NCI-H69 (cell line): ENCODE measurements at places on chromosomes 12 and 14.

DNA sequence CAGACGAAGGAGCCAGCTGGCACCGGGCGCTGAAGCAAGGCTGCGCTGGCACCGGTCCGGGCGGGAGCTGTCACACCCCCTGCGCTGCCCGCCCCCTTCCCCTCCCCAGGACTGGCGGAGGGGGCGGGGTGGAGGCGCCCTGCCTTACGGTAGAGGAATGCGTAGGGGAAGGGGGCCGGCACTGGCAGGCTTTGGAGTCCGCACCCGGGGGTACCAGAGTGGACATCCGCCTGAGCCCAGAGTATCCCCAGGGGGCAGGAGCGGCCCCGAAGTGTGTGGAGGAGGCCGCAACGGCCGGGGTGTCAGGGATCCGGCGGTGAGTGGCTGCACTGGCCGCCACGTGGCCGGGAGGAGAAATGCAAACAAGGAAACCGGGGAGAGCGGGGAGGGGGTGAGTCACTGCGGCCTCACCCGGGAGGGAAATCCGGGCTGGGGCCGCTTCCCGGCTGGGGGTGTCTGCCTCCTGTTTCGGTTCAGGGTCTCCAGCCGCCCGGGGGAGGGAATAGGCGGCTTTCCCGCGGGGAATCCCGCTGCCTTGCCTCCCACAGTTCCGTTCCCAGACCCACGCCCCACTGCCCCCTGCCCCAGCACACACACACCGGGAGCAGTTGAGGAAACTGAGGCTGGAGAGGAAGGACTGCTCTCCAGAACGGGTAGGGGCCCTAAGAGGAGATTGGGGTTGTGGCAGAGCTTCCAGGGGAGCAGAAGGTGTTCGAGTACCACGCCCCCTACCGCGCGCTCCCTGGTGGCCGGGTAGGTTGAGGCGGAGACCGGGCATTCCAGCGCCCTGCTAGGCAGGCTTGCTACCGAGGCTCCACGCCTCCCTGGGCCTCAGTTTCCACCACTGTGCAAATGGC lies at the start of gene RAPGEF3:
TSS of gene RAPGEF3 (minus strand) at position 47 of the 857 bp plus-strand sequence. CDS start 324 bp downstream, outside the sequence.
- peak; percentile 91 for DNase-seq

- no peak for DNase-seq
Measured at GRCh38 chr14:50961605-50962221, 17.4 kb upstream of the PYGL start.

GRCh38 chr14:104638190-104638589 lies 33.6 kb upstream of the TMEM179 start:
- no peak for DNase-seq

- DNase-seq, result no peak
Measured at GRCh38 chr14:89833120-89833532, 121.4 kb downstream of the EFCAB11 start.

- no peak for DNase-seq
Measured at GRCh38 chr12:124179936-124180607, 114.8 kb upstream of the RFLNA start.

DNA sequence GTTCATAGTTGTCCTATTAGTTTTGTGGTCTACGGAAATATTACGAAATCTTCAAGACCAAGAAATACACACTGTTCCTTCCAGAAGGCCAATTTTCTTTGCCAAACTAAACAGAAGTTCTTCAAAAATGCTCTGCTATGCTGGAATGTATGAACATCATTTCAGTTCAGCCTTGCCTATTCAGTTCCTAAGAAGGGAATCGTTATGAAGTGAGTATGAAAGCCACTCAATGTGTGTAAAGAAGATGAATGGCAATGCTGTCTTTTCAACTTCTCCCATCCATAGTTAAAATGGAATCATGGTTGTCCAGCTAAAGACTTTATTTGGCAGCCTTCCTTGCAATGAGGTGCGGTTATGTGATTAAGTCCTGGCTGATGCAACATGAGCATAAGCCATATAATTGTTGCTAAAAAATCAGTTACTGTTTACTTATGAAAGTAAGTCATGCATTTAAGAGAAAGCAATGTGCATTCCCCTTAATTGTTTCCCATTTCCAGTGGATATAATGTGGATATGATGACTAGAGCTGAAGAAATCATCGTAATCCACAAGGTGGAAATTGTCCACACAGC lies 73.8 kb upstream of the PTPRR start:
- DNase-seq, result peak; percentile 0

GRCh38 chr14:73325630-73326299 lies 88.5 kb downstream of the PAPLN start:
- DNase-seq, result no peak

DNA sequence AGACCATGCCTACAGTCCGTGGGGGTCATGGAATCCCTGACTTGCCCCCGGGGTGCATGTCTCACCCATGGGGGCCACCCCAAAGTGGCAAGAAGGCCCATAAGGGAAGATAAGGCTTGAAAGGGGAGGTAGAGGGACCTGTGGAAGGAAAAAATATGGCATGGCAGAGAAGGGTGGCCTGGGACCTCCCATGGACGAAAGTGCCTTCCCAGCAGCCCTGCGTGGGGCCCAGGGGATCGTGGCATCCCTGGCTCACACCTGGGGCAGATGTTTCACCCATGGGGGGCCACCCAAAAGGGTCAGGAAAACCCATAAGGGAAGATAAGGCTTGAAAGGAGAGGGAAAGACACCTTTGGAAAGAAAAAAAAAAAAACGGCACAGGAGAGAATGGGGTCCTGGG lies 264.6 kb downstream of the ALG10 start:
- no peak for DNase-seq

GRCh38 chr12:47383942-47384341 lies 304.2 kb upstream of the AMIGO2 start:
- DNase-seq, result no peak

GRCh38 chr12:105107171-105107493 lies 399 bp upstream of the WASHC4 start:
- peak; percentile 83 for DNase-seq

DNA sequence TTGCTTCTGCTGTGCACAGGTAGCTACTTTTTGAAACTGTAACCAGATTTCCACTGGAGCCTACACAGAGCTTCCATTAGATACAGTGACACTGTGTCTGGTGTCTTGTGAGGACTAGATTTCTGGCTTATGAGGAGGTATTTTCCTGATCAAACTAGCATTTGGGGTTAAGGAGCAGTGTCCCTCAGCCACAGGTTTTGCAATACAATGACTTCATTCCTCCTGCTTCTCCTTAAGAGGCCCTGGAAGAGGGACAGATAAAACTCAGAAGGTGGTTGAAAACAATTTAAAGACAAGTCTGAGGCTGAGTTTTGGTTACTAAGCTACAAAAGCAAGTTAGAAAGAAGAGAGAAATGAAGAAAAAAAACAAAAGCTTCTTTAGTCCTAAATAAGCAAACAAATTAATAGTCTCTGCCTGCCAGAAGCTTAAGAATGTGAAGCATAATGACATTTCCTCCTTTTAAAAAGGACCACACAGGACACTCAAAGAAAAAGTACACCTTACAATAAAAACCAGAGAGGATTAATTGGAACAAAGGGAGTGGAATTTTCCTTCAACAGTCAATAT lies 53.0 kb downstream of the PKP2 start:
- DNase-seq, result no peak

DNA sequence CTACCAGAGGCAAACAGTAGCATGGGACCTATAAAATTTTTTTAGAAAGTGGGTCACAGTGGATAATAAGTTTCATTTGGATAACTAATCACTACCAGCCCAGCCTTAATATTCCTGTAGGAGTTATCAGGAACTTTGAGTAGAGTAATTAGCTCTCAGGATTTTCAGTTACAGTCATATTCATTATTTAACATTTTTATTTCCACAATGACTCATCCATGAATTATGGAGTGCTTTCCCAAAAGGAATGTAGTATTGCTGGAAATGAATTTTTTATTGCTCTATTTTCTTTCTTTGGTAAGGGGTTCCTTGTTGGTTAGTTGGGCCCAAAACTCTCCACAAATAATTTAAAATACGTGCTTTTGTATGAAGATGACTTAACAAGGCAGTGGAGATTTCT lies 53.7 kb downstream of the ERC1 start:
- no peak for DNase-seq

DNA sequence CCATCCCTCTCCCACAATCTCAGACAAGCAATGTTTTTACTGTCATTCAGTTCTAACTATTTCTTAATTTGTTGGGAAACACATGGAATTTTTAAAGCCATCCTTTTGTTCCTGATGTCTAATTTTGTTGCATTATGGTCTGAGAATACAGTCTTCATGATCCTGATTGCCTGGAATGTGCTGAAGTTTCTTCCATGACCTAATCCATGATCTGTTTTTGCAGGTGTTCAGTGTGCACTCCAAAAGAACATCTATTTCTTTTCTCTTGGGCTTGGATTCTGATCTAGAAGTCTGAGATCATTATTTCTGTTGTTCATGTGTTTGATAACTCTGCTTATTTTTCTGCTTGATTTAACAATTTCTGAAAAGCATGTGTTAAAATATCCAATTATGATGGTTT lies 43.2 kb upstream of the PHC1 start:
- DNase-seq, result no peak

DNA sequence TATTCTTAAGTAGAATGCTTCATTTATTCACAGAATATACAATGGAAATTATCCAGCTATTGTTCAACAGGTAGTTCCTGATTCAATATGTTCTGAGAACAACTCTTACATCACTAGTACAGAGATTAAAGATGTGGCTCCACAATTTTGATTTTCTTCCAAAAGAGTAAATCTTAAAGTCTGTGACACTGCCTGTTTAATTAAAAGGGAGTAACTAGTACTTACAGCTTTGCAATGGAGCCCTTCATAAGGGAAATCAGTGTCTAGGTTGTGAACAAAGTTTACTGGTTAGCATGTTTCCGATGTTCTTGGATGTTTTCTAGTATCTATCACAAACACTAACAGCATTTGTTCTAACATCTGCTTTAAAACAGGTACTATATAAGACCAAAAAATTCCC lies 30.8 kb downstream of the MIA2 start:
- peak; percentile 19 for DNase-seq

GRCh38 chr12:46260124-46260912 lies 8.5 kb downstream of the SLC38A1 start:
- no peak for DNase-seq

DNA sequence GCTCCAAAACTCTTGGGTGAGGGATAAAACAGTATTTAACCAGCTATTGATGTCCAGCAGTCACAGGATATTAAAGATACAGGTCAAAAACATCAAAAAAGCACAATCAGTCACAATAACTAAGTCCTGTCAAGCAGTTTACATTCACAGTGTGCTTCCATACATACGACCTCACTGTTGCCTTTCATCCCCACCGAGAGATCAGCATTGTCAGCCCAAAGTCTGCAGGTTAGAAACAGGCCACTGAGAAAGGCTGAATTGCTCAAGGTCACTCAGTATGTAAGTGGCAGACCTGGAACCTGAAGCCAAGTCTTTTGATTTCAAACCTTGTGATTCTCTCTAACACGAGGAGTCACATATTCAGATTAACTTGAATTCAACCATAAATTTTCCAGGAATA lies 124.9 kb downstream of the GXYLT1 start:
- peak; percentile 28 for DNase-seq

GRCh38 chr12:3199551-3200031 lies 122.4 kb downstream of the TSPAN9 start:
- peak; percentile 62 for DNase-seq

DNA sequence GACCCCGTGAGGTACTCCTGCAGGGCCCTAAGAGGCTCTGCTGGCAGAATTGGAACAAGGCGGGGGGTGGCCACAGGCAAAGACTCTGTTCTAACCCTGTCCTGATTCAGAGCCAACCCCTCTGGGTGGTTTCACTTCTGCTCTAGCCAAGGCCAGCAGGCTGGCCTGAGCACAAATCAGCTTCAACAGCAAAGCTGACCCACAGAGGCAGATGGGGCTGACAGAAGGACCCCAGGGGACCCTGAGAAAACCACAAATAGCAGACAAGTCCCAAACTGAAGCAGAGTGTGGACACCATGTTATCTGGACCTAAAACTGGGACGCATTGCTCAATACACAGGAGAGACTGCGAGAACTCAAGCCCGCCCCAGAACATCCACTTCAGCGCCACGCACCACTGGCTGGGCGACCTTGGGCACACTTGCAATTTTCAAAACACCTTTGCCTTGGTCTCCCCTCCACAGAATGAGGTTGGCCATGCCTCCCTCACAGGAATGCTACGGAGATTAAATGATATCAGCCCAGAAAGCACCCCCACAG lies 76.4 kb upstream of the DICER1 start:
- no peak for DNase-seq

- no peak for DNase-seq
Measured at GRCh38 chr12:124938587-124938986, 24.1 kb upstream of the UBC start.

DNA sequence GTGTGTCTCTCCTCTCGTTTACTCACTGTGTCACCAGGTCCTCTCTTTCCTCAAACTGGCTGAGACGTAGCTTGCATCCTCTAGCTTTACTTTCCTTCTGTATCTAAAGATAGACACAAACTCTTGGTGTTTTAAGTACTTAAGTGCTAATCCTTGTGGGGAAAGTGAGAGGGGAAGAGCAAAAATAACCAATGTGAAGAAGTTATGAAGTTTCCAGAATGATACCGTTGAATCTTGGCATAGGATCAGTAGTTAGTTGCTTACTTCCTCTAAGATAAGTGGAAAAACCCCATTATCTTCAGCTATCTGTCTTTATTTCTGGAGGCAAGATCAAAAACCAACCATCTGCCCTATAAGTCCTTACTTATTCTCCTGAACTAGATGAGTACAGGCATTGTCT lies 10.6 kb downstream of the FAR2 start:
- no peak for DNase-seq

- DNase-seq, result no peak
Measured at GRCh38 chr14:52937869-52938268, 13.0 kb downstream of the FERMT2 start.

DNA sequence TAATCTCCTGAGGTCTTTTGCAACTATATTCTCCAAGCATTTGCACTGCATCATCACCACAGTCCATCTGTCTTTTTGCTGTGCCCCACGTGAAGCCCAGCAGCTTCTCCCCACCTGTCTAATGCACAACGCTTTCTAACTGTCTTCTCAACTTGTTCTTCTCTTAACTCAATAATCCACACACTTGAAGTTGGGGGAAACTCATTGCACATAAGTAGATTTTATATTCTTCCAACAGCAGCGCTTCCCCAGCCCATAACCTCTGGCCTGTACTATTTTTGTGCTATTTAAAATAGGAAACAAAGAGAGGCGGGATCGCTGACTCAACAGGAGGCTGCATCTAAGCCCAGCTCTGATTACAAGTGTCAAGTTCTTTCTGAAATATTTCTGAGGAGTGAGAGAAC lies 226.7 kb downstream of the GXYLT1 start:
- peak; percentile 75 for DNase-seq

DNA sequence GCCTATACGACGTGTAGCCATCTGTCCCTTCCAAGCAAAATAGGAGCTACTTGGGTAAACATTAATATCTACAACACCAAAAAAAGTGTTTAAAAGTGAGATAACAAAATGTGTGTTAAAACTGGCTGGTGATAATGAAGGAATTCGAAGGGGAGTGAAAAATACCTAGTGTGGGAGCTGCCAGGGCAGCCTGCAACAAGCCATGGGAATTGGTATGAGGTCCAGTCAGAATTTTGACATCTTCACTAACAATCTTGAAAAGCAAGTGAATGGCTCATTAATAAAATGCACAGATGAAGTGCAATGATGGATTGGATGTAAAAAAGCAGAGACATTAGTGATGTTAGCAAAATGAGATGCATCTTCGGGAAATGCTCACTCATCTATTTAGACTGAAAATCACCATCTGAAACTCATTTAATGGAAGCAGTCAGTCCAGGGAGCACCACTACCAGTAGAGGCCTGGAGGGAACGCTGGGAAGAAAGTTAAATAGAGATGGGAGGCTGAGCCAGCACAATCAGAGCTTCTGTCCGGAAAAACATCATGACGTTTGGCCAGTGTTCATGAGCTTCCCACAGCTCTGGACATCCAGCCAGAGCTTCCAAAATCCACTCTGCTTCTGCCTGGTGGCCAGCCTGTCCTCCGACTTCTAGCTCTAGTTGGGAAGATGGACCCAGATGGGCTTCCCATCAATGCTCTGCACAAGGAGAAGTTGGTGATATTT lies 405.0 kb upstream of the TMTC1 start:
- DNase-seq, result no peak
